NCI-H187 treated with DMSO at 0.1 percent for 48 hours (cell line): ENCODE measurements at places on chromosomes 7 and 10.

- no peak for DNase-seq
These were observed 150.9 kb upstream of the COBL start for GRCh38 chr7:51467384-51468017.

DNA sequence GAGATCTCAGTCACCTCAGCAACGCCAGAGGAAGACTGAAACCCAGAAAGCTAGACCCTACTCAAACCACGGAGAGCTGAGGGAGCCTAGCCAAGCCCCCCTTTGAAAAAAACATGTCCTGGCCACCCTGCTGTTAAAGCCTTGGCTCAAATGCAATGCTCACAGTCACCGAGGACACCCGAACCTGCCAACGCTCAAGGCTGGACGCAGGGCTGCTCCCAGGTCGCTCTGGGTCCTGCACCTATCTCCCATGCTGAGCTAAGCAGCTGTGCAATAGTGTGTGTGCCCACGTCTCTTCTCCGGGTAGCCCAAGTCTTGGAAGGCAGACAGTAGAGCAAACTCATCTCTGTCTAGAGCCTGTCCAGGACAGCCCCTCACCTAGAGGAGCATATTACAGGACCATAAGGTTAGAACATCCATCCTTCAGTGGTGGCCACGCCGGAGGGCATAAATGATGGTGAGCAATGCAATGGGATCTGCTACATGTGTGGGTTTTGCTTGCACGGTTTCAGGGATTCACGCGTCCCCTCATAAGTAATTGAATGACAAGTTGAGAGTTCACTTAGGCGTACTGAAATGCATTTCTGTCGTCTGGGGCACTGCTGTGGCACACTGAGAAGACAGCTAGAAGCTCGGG, 94.2 kb upstream of the DDC start:
- no peak for DNase-seq

GRCh38 chr10:132837905-132838304, 52.0 kb upstream of the NKX6-2 start:
- no peak for DNase-seq

GRCh38 chr10:73905256-73906020, 5.5 kb upstream of the PLAU start:
- no peak for DNase-seq

DNA sequence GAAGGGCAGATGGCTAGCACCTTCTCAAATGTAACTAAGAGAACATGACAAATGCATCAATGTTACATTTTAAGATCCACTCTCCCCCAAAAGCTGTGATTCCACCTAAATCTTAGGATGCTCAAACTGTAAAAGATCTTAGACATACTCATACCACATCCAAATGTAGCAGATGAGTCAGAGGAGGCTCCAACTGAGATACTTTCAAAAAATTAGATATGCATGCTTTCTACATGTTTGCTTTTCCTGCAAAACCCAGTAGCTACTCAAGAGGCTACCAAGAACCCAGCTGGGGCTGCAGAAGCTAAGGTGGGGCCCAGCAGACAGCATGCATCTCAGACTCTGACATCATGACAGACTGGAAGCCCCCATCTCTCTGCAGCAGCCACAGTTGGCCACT, 31.4 kb upstream of the FRMD4A start:
- DNase-seq, result no peak

DNA sequence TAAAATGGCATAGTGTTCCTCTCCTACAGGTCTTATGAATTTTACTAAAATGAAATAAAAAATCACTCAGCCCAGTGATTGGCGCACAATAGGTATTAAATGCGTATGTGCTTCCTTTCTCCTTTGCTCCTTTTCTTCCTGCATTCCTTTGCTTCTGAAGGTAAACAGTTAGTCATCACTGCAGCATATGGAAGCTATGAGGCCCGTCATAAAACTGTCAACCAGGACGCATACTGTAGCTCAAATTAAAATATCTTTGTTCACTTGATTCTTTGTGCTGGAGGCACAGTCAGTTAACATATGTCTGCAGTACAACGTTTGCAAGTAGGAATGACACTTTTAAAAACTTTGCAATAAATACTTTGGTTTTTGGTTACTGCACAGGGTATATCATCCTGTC, 374.7 kb downstream of the TCERG1L start:
- DNase-seq, result no peak

GRCh38 chr10:49362596-49363260, 33.2 kb downstream of the DRGX start:
- DNase-seq, result no peak

GRCh38 chr10:28628184-28628893, 49.0 kb upstream of the BAMBI start:
- no peak for DNase-seq

GRCh38 chr7:36475381-36475780, 85.7 kb downstream of the ANLN start:
- no peak for DNase-seq
